ENCODE measurements at places on chromosomes 3 and 15.

- peak; percentile 78 for DNase-seq
These were observed 3.7 kb downstream of the ISL2 start for GRCh38 chr15:76340198-76340802.

DNA sequence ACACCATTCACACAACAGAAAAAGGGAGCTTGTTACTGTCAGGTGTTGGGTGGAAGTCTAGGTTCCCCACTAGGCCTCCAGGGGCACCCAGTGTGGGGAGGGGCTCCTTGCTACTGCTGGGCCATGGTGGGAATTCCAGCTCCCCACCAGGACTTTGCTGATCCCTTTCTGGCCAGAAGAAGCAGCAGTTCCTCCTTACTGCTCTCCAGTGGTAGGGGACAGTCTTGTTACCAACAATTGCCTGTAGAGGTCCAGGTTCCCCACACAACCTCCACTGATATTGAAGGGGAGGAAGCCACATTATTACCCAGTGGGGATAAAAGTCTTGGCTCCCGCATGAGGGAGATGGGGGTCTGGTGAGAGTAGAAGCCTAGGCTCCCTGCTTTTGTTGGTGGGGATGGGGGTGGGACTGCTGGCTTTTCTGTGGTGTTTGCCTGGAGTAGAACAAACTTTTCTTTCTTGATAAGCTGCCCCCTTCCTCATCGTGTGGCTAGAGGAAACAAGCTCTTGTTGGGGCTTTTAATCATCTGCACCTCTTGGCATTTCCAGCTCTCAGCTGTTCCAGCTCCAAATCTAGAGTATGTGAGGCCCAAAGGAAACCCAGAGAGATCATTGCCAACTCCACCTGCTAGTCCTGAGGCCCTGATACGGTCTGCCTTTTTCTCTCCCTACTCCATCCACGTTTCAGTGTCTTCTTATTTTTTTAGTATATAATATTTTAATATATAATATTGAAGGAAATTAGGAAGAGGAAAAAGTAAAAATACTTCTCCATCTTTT, 824.2 kb downstream of the AGBL1 start:
- DNase-seq, result no peak

- no peak for DNase-seq
These were observed 8.2 kb downstream of the SLC27A2 start for GRCh38 chr15:50190166-50190570.

- no peak for DNase-seq
These were observed 227.6 kb upstream of the CHRNA7 start for GRCh38 chr15:31802761-31803160.

DNA sequence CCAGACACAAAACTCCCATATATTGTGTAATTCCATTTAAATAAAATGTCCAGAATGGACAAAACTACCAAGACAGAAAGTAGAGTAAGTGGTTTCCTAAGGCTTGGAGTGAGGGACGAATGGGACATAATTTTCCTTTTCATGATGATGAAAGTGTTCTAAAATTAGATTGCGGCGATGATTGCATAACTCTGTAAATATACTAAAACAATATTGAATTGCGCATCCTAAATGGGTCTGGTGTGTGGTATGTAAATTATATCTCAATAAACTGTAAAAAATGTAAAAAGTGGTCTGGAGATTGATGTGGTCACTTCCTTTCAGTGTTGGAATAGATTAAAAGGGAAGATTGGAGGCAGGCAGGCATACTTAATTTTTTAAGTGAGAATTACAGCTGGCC, 105.9 kb upstream of the KCNAB1 start:
- no peak for DNase-seq

DNA sequence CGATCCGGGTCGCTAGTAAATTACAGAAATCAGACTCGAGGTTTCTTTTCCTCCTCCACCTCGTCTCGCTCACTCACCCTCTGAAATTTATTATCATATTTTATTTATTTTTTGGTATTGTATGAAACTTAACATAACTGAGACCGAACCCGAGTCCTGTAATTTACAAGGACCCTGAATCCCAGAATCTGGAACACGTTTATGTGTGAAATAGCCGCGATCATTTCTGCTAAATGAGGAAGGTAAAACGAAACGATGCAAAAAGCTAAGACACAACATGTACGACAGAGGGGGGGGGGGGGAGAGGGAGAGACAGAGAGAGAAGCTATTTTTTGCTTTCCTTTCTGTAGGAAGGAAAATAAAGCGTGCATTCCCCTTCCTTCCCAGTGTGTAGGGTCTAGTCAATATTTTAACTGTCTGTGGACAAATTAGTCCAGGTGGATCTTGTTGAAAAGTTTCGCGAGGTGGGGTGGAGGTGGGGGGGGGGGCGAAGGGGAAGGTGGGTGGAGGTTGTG, 1.6 kb downstream of the BBX start:
- DNase-seq, result peak; percentile 26

GRCh38 chr3:57864853-57865252, 108.7 kb downstream of the SLMAP start:
- peak; percentile 4 for DNase-seq

- DNase-seq, result no peak
These were observed 576.1 kb downstream of the PDCD6IP start for GRCh38 chr3:34374521-34374920.

GRCh38 chr3:132332508-132332907, 15.3 kb downstream of the ACP3 start:
- DNase-seq, result no peak

DNA sequence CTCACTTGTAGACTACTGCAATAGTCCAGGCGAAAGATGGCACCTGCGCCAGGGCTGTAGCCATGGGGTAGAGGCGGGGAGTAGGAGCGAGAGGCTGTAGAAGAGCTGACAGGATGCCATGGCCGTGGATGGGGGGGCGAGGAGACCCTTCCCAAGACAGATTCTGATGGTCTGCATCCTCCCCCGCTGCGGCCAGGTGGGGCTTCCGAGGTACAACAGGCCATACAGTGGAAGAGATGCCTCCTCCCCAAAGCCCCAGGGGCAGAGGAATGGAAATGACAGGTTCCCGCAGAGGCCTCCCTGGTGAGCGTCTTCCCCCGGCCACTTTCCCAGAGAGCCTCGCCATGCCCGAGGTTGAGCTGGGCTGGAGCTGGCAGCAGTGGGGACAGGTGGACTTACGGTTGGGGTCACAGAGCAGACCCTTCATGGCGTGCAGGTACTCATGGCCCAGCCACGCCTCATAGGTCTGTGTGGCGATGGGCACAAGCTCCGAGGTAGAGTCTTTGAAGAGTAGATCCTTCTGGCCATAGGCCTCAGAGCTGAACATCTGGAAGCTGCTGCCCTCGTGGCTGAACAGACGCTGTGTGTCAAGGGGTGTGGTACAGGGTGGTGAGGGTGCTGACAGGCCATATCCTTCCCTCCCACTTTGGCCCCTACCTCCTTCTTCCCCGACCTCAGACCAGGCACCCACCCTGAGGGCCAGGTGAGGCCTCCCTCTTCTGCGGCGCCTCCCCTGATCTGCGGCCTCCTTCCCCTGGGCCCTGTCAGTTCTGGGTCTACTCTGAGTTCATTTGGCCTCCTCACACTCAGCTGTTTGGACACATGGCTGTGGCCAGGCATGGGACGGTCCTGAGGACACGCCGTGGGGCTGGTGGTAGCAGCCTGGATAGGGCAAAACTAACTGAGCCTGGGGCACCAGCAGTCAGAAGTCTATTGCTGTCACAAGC, 13.6 kb downstream of the MELTF start:
- no peak for DNase-seq

DNA sequence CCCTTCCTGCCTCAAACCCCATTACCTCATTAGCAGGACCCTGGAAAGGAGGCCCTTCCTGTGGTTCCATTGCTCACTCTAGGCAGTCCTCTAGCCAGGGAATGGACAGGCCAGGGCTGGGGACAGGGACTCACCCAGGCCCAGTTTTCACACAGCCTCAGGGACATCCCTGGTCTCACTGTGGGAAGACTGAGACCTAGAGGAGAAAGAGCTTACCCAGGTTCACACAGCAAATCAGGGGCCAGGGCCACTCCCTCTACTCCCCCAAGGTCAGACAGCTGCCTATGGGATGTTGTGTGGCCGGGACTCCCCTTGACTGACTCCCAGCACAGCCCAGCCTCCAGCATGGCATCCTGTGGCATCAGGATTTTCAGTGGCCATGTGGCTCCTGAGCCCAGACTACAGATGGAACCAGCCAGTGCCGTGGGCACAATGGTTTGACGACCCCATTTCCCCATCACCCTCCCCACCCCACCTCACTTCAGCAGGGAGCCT, 49.3 kb downstream of the ADAMTS7 start:
- DNase-seq, result no peak

- no peak for DNase-seq
These were observed 33.7 kb downstream of the RTP4 start for GRCh38 chr3:187401856-187402255.

- no peak for DNase-seq
These were observed 214.2 kb downstream of the ERC2 start for GRCh38 chr3:56253941-56254665.

GRCh38 chr3:146154995-146155394, 6.0 kb downstream of the PLOD2 start:
- no peak for DNase-seq

DNA sequence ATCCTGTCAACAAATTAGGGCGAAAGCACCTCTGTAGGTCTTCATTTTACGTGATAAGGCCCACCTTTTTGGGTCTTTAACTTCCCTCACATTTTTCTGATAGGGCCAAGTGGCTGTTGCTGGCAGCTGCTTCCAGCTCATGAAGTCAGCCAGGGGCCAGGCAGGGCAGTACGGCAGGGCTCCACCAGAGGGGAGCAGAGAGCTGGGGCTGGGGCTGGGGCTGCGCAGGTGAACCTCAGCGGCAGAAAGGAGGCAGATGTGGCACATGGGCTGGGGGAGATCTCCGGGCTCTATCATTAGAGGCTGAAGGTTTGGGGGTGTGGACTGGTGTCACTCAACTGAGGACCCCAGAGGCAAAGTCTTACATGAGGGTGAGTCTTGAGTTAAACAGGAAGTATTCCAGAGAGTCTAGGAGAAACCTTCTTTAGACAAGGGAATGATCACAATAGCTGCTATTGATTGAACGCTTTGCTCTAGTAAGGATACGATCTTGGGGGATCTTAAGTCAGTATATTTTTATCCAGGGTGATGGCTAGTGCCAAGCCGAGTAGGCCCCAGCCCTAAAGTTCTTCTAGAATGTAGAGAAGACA, 62.8 kb upstream of the MEX3B start:
- DNase-seq, result no peak

GRCh38 chr3:153619268-153619667, 457.2 kb downstream of the RAP2B start:
- no peak for DNase-seq

DNA sequence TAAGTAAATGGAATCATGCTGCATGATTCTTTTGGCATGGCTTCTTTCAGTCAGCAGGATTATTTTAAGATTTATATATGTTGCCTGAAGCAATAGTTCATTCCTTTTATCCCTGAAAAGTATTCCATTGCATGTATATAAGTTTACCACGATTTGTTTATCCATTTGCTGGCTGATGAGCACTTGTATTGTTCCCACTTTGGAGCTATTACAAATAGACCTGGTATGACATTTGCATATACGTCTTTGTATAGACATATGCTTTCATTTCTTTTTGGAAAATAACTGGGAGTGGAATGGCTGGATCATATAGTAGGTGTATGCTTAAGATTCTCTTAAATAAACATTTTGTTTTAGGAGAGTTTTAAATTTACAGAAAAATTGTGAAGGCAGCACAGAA, 79.3 kb upstream of the CBLB start:
- DNase-seq, result no peak

All from brain (organoid and tissue), 16 donors.